ENCODE measurements at places on chromosomes 6 and 20. TPM values are rescaled to one million over a fixed set of nuclear protein-coding genes. Genes with fewer than 3 reads are reported as not detected.
A peak's percentile ranks its signal among the peaks of the same experiment; 100 is the strongest.

The UBE3D gene
- 9.3 TPM for total RNA-seq

The PRSS16 gene
- 0.43 TPM for total RNA-seq

The GPX5 gene
- not detected for total RNA-seq

The RHAG gene
- total RNA-seq = 0.66 TPM

The SH3BGRL2 gene
- total RNA-seq = 1.0 TPM

The ETV7 gene
- 0.44 TPM for total RNA-seq

The DSP gene
- 0.64 TPM for total RNA-seq

The CLVS2 gene
- not detected for total RNA-seq

The PIM1 gene
- total RNA-seq = 225 TPM

The CASS4 gene
- 9.7 TPM for total RNA-seq

The SSR1 gene
- 80.1 TPM for total RNA-seq

The SASH1 gene
- 0.95 TPM for total RNA-seq

The COL11A2 gene
- total RNA-seq = 2.7 TPM

GRCh38 chr20:32727683-32728082 lies 15.6 kb downstream of the COMMD7 start:
- no peak for DNase-seq

DNA sequence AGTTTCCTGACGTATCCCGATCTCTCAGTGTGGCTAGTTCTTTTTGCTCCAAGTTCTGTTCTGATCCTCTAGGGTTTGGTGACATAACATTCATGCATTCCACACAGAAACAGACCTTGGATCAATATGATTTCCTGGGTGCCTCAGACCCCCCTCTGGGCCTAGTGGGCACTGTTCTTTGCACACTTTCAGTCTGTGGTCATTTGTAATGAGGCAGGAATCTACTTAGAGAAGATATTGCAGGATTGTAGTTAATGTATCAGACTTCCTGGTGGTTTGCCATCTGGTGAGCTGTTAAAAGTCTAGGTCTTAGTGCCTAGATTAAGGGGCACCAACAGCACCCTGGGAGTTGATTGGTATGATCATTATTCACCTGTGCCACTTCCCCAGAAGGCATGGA lies 7.5 kb downstream of the BEND6 start:
- no peak for DNase-seq

DNA sequence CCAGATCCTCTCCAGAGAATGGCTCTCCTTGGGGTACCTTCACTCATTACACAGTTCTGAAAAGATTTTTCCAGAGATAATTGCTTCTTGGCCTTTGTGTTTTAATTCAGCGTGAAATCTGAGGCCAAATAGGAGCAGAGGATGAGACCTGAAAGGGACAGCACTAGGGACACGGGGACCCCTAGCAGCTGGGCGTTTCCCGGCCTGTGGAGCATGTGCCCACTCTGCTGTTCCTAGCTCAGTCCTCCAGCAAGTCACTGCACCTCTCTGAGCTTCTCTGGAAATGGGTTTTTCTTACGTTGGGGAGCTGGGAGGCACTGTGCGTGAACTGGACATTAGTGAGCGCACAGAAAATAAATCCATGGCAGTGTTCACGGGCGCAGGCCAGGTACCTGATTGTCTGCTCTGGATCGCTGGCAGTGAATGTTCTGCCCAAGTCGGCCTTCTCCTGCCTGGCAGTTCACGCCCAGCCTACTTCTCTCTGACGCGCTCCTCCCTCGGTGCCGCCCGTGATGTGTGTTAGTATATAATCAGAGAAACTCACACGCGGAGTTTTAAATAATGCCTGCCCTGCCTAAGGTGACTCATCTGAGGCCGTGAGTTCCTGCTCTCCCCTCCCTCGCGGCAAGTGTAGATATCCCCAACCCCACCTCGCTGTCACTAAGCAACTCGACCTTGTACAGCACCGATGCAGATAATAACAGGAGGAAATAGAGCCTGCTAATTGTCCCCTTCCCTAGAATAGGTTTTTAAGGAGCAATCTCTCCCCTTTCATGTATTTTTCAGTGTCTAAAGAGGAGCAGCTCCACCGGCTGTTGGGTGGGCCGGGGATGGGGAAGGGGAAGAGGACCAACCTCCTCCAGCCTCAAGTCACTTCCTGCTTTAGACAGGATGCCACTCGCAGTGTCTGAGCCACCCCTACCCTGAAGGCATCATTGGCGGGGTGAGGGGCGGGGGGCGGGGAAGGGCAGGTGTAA lies 2.7 kb upstream of the TUBB2A start:
- peak; percentile 68 for DNase-seq

DNA sequence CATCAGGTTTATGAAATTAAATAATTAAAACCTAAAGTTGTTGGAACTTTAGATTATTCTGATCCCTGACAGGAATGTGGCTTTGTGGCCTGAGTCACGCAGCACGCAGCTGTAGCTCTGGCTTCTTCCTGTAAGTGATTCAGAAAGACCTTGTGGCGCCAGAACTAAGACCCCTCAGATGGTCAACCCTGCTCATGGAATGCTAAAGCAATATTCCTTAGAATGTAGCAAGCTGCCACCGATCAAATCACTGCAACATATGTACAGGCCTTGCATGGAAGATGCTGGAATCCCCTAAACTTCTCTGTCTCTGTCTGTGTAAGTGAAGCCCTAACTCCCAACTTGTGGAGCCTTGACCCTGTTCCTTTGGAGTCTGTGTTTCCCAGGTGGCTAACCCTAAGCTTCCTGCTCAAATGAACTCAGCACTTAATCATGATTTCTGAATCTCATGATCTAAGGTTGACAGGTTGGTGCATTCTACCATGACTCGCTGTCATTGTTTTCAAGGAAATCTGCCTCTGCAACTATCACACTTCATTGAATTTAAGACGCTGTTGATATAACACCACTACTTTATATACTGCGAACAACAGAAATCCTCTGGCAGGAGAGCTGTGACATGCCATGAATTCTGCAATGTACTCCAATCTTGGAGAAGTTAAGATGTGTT lies 111.2 kb upstream of the CST7 start:
- DNase-seq = no peak

DNA sequence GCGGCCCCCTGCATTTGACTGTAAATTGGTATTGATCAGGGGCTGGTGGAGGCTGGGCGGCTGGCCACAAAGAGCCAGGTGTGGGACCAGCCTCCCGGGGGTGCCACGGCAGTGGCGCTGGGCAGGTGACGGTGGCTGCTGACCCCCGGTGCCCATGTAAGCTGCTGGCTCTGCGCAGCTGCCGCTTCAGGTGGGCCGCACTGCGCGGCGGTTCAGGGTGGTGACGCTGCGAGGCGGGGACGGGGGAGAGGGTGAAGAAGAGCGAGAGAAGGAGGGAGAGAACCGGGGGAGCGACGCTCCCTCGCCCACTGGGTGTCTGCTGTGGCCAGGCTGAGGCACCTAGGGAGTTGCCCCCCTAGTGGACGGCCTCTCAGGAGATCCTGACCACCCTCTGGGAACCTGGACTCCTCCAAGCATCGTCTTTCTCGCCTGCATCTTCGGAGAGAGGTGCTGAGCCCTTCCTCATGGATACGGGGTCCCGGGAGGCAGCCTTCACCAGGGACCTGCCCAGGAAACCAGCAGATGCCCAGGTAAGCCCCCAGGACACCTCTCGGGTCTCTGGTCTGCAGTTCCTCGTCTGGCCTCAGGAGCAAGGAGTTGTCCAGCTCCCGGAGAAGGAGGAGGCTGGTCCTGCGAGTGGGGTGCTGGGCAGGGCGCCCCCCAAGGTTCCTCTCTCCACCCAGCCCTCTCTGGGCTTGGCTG lies 77.5 kb upstream of the GATA5 start:
- no peak for DNase-seq

DNA sequence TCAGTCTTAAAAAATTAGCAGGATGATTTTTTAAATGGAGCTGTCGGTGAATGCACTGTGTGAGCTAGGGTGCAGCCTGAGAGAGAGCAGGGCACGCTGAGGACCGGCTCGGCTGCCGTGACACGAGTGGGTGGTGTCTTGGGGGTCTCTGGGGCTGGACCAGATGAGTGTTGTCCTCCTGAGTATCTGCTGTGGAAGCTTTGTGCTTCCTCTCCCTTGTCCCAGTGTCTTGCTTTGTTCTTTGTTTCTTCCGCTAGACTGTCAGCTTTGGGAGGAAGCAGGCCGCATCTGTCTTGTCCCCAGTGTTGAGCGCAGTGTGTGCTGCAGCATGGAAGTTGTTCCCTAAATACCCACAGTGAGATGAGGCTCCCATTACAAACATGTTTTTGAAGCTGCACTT lies 89.4 kb downstream of the RTN4IP1 start:
- no peak for DNase-seq

GRCh38 chr6:46325561-46326530 lies 155.1 kb upstream of the ENPP5 start:
- DNase-seq = no peak

- DNase-seq = no peak
Observed at GRCh38 chr6:117494283-117494682, 11.8 kb downstream of the DCBLD1 start.
